Gastroesophageal sphincter (tissue), 4 donors: ENCODE measurements at places on chromosomes 2 and 18. TPM values are rescaled to one million over a fixed set of nuclear protein-coding genes. Genes with fewer than 3 reads are reported as not detected.

DNA sequence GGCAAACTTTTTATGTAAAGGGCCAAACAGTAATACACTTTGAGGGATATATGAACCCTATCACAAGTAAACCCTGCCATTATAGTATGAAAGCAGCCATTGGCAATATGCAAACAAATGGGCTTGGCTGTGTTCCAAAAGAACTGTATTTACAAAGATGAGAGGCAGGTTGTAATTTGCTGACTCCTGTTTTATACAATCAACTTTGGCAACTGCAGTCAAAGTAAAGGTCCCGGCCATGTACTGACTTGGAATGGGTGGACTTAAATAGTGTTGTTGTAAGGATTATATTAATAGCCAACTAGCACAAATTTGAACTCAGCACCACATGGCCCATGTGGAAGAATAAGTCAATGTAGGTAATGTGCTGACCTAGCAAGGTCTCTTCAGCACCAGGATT is 223.4 kb downstream of the WDPCP start:
- no peak for ATAC-seq

DNA sequence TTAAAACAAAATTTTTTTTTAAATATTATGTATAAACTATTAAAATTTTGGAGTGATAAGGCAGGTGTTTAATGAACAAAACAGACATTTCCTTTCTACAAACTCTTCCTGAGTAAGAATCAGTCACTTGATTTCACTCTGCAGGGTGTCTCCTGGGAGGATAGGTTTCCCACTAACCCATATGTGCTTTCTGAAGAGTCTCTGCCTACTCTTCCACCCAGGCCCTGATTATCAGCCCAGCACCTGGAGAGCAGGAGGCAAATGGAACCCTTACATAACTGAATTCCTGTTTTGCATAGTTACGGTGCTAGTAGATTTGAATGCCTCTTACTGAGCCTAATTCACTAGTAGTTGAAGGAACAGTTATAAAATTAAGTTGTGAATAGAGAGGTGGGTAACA is 1718.6 kb downstream of the SUCLG1 start:
- ATAC-seq: no peak

GRCh38 chr18:48176909-48177308 is 232.3 kb downstream of the ZBTB7C start:
- ATAC-seq: no peak

DNA sequence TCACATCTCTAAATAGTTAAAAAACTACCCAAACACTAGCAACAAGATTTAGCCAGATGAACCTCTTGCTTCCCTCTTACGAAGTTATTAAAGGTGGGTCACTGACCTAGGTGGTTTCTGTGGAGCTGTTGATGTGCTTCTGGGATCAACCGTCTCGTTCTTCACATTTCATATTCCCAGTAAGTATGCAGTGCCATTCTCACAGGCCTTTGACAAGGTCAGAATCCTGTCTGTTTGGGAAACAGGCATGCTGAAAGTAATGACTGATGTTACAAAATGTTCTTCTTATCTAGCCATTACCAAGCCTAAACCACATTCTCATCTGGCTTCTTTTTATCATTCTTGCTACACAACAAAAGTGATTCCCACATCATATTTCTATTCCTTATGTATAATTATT is 70.3 kb downstream of the WDR7 start:
- ATAC-seq: no peak

DNA sequence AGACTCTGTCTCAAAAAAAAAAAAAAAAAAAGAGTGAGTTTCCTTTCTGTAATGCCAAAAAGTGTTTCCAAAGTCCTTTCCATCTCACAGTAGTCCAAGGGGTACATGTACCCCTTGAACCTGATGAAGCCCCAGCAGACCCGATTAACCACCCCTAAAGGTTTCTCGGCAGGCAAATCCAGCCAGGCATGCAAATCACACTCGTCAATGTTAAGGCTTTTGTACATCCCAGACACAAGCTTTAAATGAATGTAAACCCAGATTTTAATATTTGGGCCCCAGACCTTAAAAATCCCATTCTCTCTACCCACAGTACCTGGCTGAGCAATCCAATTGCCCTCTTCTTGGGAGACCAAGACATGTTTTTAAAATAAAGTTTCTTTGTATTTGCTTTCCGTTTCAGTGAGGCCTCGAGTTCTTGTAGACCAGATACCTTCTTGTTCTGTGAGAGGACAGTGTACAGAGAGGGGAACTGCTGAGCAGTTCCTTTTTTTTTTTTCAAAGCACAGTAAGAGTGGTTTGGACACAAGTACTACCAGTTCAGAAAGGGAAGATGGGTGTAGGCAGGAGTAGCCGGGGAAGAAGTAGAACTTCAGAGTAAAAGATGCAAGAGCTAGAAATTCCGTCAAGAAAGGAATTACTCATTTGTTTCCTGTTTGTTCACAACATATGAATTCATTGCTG is at the start of gene NLRC4:
TSS of gene NLRC4 (minus strand) at position 465 of the 684 bp plus-strand sequence. CDS start 8,111 bp downstream, outside the sequence.
- no peak for ATAC-seq

GRCh38 chr2:202186641-202187202 is 51.7 kb downstream of the SUMO1 start:
- ATAC-seq: no peak

- ATAC-seq: no peak
Observed at GRCh38 chr18:36830158-36830495, 1.2 kb downstream of the KIAA1328 start.

GRCh38 chr2:15801904-15802303 is 138.4 kb upstream of the MYCN start:
- no peak for ATAC-seq

DNA sequence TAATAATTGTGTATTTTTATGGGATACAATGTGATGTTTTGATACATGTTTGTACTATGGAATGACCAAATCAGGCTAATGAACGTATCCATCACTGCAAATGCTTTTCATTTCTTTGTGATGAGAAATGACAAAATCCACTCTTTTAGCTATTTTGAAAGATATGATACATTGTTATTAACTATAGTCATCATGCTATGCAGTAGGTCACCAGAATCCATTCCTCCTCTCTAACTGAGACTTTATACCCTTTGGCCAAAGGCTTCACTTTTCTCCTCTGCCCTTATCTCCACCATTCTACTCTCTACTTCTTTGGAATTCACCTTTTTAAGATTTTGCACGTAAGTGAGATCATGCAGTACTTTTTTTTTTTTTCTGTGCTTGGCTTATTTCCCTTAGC is 44.5 kb upstream of the TMEM17 start:
- no peak for ATAC-seq

DNA sequence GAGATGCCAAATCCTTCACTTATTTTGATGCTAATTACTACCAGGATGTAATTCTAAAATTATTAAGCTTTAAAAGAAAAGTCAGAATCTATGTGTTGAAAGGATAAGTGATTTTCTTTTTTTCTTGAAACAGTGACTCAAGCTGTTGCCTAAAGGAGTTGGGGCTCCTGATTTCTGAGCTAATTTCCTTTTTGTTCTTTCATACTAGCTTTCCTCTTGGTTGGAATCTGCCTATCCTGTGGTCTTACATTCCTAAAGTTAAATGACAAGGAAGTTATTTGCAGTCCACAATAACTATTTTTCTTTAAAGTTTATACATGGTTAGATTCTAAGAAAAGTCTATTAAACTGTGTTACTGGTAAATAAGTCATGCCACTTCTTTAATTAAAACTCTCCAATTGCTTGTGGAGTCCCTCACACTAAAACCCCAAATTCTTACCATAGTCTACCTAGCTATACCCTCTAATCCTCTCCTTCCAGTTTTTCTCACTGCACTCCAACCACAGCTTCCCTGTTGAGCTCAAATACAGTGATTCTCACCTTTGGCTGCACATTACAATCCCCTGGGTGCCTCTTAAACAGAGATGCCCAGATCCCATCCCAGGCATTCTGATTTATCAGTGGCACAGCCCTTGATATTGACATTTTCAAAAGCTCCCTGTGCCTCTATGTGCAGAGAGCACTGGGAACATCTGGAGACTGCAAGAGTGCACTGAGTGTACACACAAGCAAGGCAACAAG is 63.3 kb upstream of the EFEMP1 start:
- no peak for ATAC-seq

DNA sequence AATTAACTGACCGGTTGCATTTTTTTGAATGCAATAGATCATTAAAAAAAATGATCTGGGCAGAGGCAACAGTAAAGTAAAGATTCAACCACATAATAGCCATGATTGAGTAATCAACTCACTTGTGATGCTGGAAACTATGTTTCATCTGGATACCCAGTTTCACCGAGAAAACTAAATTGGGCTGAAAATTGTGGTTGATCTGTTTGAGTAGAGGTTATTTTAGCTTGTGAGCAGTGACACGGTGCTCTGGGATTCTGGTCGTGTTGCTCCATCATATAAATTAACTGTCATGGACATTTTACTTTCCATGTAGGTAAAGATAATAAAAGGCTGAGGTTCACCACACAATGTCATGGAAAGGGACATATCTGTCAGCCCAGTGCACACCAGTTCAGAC is 58.7 kb downstream of the CD226 start:
- no peak for ATAC-seq

DNA sequence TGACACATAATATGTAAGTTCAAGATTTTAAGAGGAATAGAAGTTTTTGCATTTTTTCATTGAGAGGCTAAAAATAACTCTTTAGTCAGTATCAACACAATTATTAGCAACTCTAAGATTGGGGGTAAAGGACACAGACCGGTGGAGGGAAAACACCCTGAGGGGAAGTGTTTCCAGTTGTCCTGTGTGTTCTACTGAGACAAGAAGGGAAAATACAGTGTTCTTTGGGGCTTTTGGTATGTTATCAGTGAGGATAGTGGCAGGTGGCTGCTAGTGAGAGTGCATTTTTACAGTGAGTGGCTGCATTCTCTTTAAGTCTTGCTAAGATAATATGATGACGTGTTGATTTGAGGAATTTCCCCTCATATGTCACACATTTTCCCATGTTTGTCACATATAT is 507.5 kb downstream of the PARD3B start:
- no peak for ATAC-seq

GRCh38 chr2:61807036-61807757 is 46.7 kb downstream of the FAM161A start:
- no peak for ATAC-seq

DNA sequence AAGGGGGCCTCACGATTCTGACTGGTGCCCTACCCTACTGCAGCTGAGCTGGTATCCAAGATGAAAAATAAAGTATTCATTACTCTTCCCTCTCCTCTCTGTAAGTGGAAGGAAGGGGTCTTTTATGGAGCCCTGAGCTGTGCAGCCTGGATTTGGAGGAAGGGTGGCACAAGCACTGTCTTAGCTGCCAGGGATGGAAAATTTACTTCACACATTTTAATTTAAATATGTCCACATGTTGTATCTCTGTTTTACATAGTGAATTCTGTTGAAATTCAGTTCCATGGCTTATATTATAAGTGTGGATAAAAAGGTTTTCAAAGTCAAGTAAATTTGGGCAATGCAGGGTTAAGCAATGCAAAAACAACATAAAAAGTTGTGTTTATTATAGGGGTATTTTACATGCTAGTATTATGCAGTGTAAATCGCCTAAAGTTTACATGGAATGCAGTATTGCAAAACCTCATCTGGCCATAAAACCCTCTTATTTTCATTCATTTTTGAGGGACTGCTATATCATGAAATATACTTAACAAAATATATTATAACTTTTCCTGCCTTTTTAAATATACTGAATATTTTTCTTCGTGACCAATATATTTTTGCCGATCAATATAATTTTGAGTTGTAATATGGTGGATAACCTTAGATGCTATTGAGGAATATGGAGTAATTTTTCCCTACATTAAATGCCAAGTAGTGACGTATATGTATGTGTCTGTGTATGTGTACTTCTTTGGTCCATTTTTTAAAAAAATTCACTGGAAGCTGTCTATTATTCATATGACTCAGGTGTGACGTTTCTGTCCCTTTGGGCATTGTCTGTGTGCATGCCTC is 333.9 kb upstream of the CYRIA start:
- no peak for ATAC-seq

DNA sequence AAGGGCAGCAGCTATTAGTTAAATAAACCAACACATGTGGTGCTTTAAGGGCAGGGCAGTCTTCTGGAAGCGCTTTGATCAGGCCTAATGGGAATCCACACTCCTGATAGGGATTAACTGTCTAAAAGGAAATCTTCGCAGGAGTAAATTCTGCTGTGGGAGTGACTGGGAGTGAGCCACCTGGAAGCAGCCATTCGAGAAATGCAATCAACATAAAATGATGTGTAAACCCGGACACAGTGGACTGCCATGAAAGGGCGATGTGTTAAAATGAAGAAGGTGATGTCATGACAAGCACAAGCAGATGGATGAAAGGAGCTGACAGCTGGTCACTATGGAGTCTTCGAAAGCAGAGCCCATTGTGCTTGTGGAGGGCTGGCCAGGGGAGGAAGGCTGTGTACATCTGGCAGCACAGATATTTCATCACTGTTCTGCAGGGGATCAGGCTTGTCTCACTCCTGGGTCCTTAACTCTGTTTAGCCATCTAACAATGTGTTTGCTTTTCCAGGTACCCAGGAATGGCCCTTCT is 24.8 kb upstream of the GALNT14 start:
- ATAC-seq: no peak

GRCh38 chr2:15389895-15390294 is 171.2 kb downstream of the NBAS start:
- no peak for ATAC-seq

- ATAC-seq: no peak
Observed at GRCh38 chr2:137467246-137467862, 496.9 kb upstream of the HNMT start.

- no peak for ATAC-seq
Observed at GRCh38 chr18:75052475-75052874, 156.5 kb downstream of the PTGR3 start.

GRCh38 chr2:240810199-240810598 is 9.8 kb downstream of the KIF1A start:
- no peak for ATAC-seq

- ATAC-seq: no peak
Observed at GRCh38 chr2:132621131-132621875, 48.7 kb downstream of the LYPD1 start.

GRCh38 chr2:75632813-75633212 is 13.8 kb upstream of the MRPL19 start:
- no peak for ATAC-seq

DDX1 gene
- 88.9 TPM for total RNA-seq

NPAS2 gene
- 11.8 TPM for total RNA-seq

MALL gene
- total RNA-seq: 18.6 TPM

TCF23 gene
- not detected for total RNA-seq

RMDN2 gene
- 10.7 TPM for total RNA-seq

GREB1 gene
- total RNA-seq: 8.8 TPM

APOB gene
- total RNA-seq: 7.8 TPM

LCT gene
- not detected for total RNA-seq

PLGLB2 gene
- 1.0 TPM for total RNA-seq

TFPI gene
- 57.9 TPM for total RNA-seq

CFAP221 gene
- total RNA-seq: not detected

AOX1 gene
- total RNA-seq: 108 TPM

ALPP gene
- total RNA-seq: not detected

BABAM2 gene
- total RNA-seq: 36.0 TPM

SPAG16 gene
- total RNA-seq: 28.9 TPM

DYNAP gene
- not detected for total RNA-seq

MORN2 gene
- total RNA-seq: 9.1 TPM

MDH1B gene
- 0.77 TPM for total RNA-seq

COL4A4 gene
- total RNA-seq: 5.0 TPM

REG3A gene
- total RNA-seq: not detected
